ENCODE measurements at places on chromosomes 3 and 15. TPM values are rescaled to one million over a fixed set of nuclear protein-coding genes. Genes with fewer than 3 reads are reported as not detected.

DNA sequence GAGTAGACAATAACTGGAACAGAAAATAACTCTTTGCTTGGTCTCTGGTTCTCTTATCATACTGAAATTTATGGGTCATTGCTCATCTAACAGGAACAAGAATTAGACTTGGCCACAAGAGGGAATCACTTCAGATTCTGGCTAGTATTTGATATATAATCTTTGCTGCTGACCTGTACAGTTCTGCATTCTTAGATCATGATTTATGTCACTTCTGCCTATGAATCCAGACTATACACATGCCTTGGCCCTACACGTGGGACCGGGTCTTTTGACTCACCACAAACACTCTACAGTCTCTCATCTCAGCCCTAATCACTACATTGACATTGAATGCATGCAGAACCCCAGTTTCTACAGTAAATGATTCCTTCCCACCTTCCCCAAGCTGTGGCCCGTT lies 162.5 kb upstream of the SOX2 start:
- DNase-seq, result no peak

- peak; percentile 90 for DNase-seq
Measured at GRCh38 chr15:99707473-99708270, 25.6 kb downstream of the LYSMD4 start.

GRCh38 chr3:164278550-164278949 lies 799.7 kb downstream of the SI start:
- no peak for DNase-seq

The SAXO2 gene
- not detected for total RNA-seq

The SLC26A6 gene
- total RNA-seq, result 32.3 TPM

- DNase-seq, result no peak
Measured at GRCh38 chr3:161644891-161645635, 148.5 kb downstream of the OTOL1 start.

DNA sequence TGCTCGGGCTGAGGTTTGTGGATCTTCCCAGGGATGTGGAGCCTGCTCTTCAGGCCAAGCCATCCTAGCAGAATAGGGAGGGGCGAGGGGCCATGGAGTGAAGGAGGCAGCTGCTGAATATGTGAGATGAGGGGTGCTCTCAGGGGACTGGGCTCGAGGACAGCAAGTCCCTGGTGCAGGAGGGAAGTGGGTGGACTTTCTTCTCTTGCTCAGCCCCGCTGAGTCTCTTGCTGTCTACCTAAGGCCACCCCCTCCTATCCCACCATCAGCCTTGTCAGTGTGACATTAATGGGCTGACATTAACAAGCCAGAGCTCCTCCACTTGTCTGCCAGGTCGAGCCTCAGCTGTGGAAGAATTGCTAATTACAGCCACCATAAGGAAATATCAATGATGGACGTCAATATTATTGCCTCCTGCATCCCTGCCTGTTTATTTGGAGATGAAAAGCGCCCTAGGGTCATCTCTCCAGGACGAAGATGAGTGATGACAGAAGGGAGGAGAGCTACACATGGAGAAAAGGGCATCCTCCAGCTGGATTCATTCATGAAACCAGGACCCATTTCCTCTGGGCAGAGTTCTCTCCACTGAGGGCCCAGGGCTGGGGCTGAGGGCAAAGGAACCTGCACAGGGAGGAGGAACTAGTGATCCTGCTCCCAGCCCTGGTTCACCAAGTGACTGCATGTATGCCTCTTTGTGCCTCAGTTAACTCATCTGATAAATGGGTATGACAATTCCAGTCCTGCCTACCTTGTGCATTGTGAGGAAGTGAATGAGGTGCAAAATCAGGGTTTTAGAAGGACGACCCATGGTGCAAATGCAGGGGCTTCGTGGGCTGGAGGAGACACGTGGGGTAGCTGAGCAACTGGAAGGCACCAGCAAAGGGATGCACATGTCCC lies 34.9 kb upstream of the LINGO1 start:
- no peak for DNase-seq

The COMMD2 gene
- total RNA-seq, result 40.5 TPM

GRCh38 chr3:14175383-14176037 lies 2.9 kb downstream of the XPC start:
- peak; percentile 83 for DNase-seq

- peak; percentile 17 for DNase-seq
Measured at GRCh38 chr3:185089343-185089742, 63.5 kb downstream of the C3orf70 start.

The LRRC31 gene
- total RNA-seq, result not detected

- peak; percentile 53 for DNase-seq
Measured at GRCh38 chr3:64264501-64265109, 39.3 kb upstream of the PRICKLE2 start.

- no peak for DNase-seq
Measured at GRCh38 chr3:105254154-105254553, 112.6 kb upstream of the ALCAM start.

The GOLGA8O gene
- total RNA-seq, result 0.10 TPM

The CMTM6 gene
- 203 TPM for total RNA-seq

DNA sequence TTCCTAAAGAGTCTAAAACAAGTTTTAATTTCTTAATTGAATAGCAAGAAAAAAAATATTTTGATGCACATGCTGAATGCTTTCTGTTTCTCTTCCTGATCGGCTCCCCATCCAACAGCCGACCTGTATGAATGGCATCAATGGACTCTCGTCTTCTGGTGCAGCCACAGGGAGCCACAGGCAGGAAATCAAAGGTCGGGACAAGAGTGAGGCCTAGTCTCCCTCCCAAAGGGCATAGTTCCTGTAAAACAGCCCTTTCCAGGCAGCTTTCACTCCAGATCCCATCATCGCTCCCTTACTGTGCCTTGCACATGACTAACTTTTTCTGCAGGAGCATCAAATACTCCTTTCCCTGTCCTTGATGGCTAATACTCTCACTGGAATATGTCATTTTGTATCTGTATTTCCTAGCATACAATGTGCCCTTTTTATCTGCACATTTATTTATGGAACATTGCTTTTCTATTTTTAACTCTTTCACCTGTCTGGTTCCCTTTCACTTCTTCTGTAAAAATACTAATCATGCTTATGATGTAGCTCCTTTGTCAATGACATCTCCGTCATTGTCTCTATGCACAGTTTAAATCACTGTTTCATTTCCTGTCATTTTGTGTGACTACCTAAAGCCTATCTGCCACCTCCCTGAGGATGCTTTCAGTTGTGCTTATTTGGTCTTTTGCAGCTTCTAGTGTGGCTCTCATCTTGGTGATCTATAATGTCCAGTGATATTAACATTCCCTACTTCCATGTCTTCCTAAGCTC lies 326.2 kb downstream of the CTNNB1 start:
- no peak for DNase-seq

GRCh38 chr15:65512807-65513416 lies 4.6 kb downstream of the DPP8 start:
- DNase-seq, result no peak

DNA sequence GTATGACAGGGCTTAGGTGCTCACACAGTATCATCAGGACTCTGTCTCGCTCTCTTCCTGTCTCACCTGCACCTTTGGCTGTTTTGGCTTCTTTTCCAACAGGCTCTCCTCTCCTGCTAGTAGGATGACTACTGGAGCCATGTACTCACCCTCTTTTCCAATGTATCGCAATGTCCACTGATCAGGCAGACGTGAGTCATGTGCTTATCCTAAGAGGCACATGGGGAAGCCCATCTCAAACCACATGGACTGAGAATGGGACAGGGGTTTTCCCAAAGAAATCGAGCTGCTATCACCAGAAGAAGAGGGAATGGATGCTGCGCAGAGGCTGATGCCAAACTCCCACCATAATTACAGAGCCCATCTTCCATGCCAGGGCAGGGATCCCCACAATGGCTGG lies 180.6 kb downstream of the IL5RA start:
- peak; percentile 4 for DNase-seq

The NR1I2 gene
- not detected for total RNA-seq

The CHAC1 gene
- 9.5 TPM for total RNA-seq

DNA sequence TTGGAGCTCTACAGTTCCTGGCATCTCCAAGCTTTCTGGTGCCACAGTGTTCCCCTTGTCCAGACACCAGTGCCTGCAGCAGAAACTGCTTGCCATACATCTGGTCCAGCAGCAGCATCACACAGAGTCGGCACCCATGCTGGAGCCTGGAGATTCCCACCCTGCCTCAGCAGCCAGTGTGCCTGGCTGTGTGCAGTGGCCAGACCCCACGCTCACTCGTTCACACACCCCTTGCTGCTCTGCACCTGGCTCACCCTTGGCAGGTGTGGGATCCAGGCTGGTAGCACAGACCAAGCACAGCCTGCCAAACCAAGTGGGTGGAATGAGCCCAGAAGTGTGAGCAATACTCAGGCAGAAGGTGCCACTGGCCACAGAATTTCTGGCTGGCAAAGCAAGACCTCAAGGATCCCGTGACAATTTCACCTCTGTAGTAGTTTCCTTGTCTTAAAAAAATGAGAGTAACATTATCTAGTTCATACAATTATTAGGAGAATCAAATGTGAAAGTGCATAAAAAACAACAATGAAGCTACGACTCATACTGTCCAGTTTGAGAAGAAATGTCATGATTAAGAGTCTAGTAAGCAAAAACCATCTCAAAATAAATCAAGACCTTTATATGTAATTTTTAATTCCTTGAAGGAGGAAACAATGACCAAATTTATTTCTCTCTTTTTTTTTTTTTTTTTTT lies 22.9 kb upstream of the ZBED2 start:
- no peak for DNase-seq

GRCh38 chr3:191123946-191124345 lies 75.1 kb upstream of the OSTN start:
- DNase-seq, result no peak

The BCHE gene
- 9.5 TPM for total RNA-seq

The SLC12A1 gene
- total RNA-seq, result 0.10 TPM

DNA sequence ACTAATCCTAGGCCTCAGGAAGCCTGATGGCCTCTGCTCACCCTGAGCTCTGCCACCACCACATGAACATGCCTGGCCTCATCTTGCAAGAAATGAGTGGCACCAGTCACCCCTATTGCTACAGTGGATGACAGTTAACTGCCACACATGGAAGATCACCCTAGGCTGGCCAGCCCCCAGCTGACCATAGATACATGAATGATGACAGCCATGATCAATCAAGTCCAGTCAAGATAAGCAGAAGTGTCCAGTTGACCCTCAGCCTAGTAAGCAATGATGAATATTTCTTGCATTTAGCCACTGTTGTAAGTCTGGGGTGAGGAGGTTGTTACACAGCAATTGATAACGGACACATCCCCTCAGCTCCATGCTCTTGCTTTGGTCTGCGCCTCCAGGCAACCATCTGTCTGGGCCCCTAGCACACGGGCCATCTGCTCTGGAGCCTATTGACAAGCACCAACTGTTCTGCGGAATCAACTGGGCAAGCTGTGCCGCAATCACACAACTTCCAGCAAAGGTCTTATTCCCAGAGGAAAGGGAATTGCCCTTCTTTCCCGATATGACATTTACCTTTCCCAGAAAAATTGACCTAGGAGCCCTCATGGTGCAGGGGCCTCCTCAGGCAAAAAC lies 2.2 kb upstream of the LYZL4 start:
- no peak for DNase-seq

The B3GALNT1 gene
- 11.6 TPM for total RNA-seq

The VEPH1 gene
- 85.5 TPM for total RNA-seq

GRCh38 chr3:13219902-13220296 lies 146.7 kb upstream of the IQSEC1 start:
- DNase-seq, result no peak

- DNase-seq, result no peak
Measured at GRCh38 chr15:48292458-48292857, 38.8 kb upstream of the DUT start.

DNA sequence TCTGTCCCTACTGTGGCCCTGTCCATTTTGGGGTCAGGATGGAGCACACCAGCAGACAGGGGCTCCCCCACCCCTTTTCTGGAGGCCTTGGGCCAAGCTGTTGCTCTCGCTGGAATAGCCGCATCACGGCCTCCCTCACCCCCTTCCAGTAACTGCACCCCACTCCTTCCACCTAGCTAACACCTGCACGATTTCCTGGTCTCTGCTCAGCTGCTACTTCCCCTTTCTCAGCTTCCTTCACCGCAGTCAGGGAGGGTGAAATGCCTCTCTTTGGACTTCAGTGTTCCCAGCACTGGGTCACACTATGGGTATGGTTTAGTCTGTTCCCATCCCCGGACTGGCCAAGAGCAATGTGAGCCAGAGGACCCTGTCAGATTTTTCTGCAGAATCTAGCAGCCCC lies 400.2 kb downstream of the MCTP2 start:
- DNase-seq, result no peak

DNA sequence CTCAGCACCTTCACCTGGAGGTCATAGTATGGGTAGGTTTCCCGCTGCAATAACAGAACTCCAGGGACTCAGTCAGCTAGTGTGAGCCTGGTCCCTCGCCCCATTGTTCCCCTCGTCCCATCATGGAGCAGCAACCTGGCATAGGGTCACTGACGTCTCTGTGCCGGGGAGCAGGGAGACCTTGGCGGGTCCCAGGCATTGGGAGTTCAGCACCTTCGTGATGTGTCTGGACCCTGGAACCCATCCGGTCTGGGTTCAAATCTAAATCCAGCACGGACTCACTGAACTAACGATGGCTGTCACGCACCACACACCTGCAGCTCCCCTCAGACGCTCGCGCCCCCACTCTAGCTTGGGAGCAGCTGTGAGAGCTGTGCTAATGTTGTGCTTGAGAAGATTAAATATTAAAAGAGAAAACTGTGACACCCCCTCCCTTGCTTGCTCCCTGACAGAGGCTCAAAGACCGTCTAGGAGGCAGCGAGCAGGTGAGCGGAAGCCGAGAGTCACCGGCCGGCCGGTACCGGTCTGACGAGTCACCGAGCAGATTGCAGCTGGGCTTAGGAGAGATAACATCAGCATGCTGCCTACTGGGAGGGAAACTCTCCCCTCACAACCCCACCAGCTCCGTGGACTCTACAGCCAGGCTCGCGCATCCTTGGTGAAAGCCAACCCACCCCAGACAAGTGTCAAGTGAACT lies 742 bp downstream of the PLA2G4F start:
- no peak for DNase-seq

- DNase-seq, result no peak
Measured at GRCh38 chr15:91357486-91357885, 257.4 kb downstream of the SV2B start.

DNA sequence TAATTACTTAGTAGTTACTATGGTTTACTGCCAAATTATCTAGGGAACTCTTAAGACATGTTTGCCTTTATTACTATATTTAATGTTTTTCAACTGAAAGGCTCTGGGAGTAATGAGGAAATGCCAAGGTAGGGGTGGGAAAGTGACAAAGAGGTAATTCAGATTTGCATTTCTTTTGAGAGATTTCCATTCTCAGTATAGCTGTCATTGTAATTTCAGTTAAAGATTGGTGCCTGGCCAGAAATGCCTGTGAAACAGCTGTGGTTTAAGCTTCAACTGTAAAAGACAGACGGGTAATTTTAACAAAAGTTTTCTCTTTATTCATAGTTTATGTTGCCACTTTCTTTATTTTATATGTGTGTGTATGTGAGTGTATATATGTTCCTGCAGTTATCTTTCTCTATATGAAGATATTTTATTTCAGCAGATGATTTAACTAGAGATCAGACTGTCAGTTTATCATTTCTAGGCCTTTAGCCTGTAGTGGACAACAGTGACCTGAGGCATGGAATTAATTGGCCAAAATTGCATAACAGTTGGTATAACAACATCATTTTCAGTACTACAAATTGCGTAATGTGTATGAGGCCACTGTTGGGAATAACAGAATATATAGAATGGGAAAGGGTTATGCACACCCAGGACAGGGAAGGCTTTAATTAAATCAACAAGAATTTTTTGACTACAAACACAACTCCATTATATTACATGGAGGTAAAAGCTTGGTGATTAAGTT lies 119.0 kb downstream of the BBX start:
- peak; percentile 24 for DNase-seq

The CPNE9 gene
- total RNA-seq, result not detected
